Esophagus squamous epithelium (tissue), 5 donors: ENCODE measurements at places on chromosomes 4 and X.

GRCh38 chrX:155778844-155779553 is 102.1 kb upstream of the VAMP7 start:
- DNase-seq: no peak

- DNase-seq: no peak
Observed at GRCh38 chrX:112830540-112830939, 10.1 kb downstream of the AMOT start.

- no peak for DNase-seq
Observed at GRCh38 chr4:108398316-108398715, 222.1 kb upstream of the RPL34 start.

- DNase-seq: no peak
Observed at GRCh38 chr4:73817341-73817740, 19.1 kb upstream of the CXCL6 start.

GRCh38 chr4:111991797-111992196 is 153.5 kb upstream of the FAM241A start:
- DNase-seq: no peak

DNA sequence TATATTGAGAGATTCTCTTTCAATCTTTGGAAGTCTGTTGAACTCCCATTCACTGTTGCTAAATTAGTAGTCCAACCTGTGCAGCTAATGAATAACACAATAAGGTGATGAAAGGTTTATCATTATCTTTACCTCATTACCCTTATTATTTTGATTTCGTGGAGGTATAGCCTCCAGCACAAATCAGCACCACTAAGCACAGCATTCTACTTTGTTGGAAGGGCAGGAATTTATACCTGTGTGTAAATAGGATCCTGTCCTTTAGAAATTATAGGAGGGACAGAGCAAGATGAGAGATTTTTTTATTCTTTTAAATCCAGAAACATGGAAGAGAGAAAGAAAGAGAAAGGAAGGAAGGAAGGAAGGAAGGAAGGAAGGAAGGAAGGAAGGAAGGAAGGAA is 454.1 kb downstream of the PDGFC start:
- no peak for DNase-seq

DNA sequence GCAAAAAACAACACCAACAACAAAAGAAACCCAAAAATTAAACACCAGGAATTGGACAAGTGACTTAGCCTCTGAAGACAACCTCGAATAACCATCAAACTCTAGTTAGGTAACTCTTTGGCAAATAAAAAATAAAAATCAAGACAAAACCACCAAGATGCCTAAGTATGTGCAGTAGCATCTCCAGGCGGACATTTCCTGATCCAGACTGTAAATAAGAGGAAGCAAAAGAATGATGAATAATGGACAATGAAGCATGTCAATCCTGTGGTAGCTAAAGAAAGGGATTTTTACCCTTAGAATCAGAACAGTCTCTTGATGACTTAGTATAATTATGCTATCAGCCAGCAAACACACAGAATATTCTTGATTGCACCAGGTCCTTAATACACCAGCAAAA is 276.7 kb upstream of the DIAPH2 start:
- no peak for DNase-seq
